KBM-7 (cell line): ENCODE measurements at places on chromosomes 1 and 21.
A peak's percentile ranks its signal among the peaks of the same experiment; 100 is the strongest.

- DNase-seq, result no peak
Measured at GRCh38 chr1:15260418-15261154, 13.6 kb downstream of the FHAD1 start.

DNA sequence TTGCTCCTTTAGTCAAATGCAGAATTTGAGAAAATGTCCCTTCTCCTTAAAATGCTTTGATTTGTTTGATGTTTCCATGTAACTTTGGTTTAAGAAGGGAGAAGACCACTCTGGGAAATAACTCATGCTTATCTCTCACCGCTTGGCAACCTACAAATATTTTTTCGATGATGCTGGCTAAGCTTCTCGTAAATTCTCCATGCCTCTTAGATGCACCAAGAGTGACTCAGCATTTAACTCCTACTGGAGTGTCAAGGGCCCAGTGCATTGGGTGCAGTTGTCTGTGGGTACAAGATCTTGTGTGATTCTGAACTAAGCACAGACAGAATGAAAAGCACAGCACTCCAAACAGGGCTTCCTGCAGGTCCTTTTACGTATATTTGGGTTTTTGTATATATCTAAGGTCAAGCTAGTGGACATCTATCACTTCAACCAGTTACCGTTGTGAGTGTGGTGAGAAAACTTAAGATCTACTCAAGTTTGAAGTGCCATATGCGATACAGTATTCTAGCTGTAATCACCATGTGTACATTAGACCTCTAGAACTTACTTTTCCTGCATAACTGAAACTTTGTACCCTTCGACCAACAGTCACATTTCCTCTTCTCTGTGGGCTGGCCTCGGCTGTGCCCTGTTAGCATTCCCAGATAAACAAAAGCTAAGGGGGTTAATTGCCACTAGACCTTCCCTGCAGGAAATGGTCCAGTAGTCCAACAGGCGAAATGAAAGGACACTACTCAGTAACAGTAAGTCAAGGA lies 55.8 kb downstream of the COL18A1 start:
- no peak for DNase-seq

DNA sequence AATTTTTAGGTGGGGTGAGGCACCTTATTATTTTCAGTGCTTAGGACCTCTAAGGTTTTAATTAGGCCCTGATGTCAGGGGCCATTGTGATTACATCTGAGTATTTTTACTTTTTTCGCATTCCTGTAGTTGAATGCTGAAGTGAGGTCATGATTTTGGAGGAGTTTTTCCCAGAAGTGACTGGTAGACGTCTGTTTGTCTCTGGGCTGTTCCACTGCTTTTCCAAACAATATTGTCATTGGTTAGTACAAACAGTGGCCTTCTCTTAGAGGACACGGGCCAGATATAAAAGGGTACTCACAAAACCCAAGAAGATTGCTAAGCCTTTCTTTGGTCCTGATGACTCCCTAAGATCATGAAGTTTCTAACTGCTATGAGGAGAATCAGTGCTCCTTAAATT lies 7.6 kb upstream of the RASAL2 start:
- DNase-seq, result no peak

GRCh38 chr21:35658242-35658641 lies 402.1 kb downstream of the SETD4 start:
- DNase-seq, result peak; percentile 73

DNA sequence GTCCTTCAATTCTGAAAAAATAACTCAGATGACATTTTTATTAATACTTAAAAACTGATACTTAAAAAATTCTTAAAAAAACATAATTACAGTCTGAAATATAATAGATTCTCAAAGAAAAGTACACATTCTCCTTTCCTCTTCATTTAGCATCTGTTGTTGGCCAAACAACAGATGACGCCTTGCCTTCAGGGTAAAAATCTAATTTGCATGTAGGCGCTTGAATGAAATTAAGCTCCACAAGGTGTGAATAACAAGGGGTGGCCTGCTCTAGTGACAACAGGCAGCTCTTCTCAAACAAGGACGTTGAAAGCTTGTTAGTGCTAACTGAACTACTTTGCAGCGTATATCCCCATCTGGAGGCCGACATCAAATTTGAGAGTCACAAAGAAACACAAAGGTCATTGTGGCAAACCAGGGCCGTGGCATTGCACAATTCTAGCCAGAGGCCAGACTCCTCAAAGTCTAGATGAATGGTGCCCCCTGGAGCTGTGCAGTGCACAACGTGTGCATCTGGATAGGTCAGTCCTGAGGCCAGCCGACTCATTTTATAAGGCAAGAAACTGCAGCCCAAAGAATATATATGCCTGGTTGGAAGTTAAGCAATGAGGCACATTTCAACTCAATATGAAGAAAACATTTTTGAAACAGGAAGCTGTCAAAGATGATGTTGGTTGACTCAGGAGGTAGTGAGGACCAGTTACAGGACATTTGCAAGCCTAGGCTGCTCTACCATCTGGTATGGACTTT lies 459.2 kb upstream of the RUNX1 start:
- peak; percentile 91 for DNase-seq

- DNase-seq, result no peak
Measured at GRCh38 chr1:178679237-178679636, 45.8 kb upstream of the RALGPS2 start.

GRCh38 chr1:219123036-219123435 lies 50.6 kb upstream of the LYPLAL1 start:
- no peak for DNase-seq

DNA sequence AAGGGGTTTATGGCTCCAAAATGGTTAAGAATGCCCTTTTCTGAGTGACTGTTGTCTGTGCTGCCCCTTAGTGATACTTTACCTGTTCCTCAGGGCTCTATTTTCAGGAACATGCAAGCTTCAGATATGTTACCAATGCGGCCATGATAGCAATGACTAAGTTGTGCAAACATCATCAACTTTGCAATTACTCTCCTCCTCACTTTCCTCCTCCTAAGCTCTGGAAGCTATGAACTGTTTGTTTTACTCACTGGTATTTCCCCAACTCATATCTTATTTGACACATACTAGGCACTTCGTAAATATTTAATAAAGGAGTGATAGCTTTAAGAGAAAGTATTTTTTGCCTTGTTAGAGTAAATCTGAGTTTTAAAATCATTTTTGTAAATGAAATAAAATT lies 53.8 kb downstream of the RWDD3 start:
- no peak for DNase-seq

- DNase-seq, result peak; percentile 20
Measured at GRCh38 chr1:24316645-24317044, 2.5 kb upstream of the GRHL3 start.

DNA sequence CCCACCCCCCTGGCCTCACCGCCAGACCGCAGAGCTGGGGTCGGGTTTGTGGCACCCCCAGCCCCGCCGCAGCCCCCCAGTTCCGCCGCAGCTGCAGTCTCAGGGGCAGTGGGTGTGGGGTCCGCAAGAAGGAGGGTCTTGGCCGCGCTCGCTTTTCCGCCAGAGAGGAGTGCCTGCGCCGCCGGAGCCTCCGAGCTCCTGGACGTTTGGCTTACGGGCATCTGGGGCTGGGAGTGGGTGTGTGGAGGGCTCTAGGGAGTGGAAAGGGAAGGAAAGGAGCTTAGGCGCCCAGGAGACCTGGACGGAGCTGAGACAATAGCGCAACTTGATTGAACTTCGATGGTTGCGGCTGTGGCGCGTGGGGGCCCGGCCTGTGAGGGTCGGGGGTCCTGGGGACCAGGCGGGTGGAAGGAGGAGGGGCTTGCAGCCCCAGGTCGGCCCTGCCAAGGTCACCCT lies 88.8 kb upstream of the IPO9 start:
- no peak for DNase-seq

- DNase-seq, result no peak
Measured at GRCh38 chr1:92365378-92366039, 66.7 kb downstream of the RPAP2 start.

- no peak for DNase-seq
Measured at GRCh38 chr1:52096216-52096615, 40.1 kb downstream of the BTF3L4 start.

GRCh38 chr1:167084757-167085156 lies 5.4 kb downstream of the GPA33 start:
- no peak for DNase-seq

DNA sequence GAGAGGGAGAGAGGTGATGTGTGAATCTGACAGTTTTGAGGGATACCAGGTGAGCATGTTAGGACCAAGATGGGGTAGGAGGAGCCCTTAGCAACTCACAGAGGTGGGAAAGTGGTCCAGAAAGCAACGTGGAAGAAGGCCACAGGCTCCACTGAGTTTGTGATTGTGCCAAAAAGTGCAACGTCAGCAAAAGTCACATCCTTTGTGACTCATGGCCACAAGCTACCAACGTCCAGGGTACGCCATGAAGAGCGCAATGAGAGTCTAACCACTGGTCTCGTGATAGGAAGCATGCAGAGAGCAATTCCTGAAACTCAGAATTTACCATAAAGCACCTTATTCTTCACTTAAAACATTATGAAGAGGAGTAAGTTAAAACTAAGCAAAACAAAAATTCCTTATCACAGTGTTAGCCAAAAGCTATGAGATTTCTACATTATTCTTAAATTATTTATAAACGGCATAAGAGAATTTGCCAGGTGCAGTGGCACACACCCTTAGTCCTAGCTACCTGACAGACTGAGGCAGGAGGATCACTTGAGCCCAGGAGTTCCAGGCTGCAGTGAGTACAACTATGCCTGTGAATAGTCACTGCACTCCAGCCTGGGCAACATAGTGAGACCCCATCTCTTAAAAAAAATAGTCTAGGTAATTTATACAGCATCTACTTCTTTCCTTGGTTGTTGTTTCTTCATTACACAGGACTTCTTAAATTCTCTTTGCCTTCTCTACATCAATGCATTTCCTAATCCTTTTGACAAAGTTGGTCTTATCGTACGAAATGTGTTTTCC lies 55.2 kb downstream of the COLGALT2 start:
- DNase-seq, result no peak

GRCh38 chr21:44294391-44295162 lies 5.3 kb upstream of the PFKL start:
- peak; percentile 35 for DNase-seq

GRCh38 chr1:164644268-164644667 lies 85.3 kb downstream of the PBX1 start:
- DNase-seq, result no peak

DNA sequence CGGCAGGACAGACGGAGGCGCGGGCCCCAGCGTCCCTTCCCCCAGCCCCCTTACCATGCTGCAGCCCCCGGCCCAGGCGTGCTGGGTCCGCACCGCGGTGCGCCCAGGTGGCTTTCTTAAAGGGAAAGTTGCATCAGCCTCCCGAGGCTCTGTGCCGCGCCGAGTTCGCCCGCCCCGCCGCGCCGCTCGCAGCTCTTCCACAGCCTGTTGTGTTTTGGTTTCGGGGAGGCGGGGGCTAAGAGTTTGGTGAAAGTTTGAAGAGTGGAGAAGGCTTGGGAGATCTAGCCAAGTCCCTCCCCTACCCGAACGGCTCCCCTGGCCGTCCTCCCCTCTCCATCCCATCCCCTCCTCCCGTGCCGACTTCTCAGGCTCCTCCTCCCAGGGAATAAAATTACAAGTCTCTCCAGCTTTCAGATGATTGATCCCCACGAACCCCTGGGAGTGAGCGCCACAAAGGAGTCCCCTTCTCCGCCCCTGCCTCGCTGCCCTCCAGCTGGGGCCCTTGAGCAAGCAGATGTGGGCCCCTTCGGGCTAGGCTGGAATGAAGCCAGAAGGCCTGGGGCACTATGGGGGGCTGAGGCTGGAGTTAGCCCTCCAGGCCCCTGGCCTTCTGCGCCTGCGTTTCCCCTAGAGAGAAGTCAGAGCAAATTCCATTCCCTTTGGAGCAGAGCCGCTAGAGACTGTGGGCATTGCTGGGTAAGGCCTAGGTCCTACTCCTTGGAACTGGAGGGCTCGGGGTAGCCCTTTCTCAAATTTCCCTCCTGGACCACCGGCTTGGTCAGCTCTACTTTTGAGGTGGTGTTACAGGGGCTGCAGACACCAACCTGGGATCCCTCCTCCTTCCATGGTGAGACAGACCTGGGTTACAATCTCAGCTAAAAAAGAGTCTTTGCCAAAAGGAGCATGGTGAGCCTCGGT lies at the start of gene SLC6A9:
Gene SLC6A9, minus strand, starts transcription at position 211 of the 918 bp plus-strand sequence. CDS start 7,185 bp downstream, outside the sequence.
- DNase-seq, result peak; percentile 52

- DNase-seq, result no peak
Measured at GRCh38 chr1:185880779-185881333, 146.7 kb downstream of the HMCN1 start.

GRCh38 chr1:243234978-243235647 lies 20.0 kb downstream of the CEP170 start:
- no peak for DNase-seq

- no peak for DNase-seq
Measured at GRCh38 chr1:35633547-35633946, 7.8 kb downstream of the PSMB2 start.
